Stomach (tissue), 19 donors: ENCODE measurements at places on chromosomes 5 and 9. TPM values are rescaled to one million over a fixed set of nuclear protein-coding genes. Genes with fewer than 3 reads are reported as not detected.

DNA sequence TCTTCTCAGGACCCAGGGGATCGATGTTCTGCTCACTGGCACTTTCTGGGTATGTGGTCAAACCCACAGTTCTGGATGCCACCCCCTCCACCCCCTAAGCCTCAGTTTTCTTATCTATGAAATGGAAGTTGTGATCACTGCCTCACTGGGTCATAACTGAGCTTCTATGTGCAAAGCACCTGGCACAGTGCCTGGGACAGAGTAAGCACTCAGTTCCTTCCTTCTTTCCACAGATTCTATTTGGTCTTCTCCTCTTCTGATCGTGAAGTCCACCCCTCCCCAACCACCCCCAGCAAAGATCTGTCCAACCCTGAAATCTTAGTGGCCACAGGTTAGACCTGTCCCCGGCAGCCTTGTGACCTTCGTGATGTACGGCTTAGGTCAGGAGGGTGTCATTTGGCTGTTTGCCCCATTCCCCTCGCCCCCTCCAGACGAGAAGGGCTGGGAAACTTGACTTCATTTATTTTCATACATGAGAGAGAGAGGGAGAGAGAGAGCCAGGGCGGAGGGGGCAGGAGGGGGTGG is 181.4 kb downstream of the FGF18 start:
- no peak for DNase-seq

DNA sequence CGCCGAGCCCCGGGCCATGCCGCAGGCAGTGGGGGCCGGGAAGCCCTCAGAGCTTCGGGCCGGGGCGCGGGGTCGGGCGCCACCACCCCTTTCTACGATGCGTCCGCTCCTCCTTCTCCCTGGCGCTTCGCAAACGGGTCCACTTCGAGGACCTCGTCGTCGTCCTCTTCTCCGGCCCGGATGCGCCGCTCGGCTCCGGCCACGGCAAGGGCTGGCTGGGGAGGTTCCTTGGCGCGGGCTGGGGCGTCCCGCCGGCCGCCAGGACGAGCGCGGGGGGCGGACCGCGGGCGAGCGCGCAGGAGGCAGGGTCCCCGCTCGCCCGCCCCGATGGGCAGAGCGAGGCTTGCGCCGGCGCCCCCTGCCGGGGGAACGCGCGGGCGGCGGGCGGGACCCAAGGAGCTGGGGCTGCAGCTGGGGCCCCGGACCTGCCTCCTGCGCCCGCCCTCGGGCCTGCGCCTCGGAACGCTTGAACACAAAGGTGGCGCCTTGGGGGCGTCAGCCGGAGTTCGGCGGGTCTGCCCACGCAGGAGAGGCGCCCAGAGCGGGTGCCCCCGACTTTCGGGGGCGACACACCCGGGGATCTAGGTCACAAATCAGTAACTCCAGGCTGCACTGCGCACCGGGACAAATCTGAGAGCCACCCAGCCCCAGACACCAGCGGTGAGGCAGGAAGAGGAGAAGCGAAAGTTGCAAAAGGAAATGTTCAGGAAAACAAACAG is at the start of gene ROR2:
Gene ROR2, minus strand, starts transcription at position 283 of the 719 bp plus-strand sequence.
- DNase-seq: peak; percentile 84

- no peak for DNase-seq
These were observed 133.7 kb upstream of the ASTN2 start for GRCh38 chr9:117548556-117548955.

DNA sequence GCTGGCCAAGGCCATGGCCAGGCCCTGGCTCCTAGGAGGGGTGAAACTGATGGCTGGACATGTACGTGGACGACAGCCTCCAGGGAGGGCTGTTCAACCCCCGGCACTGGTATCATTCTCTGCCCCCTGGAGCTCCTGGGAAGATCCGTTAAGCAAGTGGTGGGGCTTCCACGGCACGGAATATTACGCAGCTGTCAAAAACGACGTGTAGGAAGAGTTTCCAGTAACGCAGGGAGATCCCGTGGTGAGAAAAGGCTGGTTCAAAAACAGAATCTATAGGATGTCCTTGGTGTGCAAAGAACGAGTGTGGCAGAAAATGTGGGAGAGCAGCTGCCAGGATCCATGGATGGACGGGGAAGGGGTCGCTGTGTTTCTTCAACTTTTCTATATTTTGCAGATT is 36.3 kb upstream of the TMEM250 start:
- DNase-seq: no peak

GRCh38 chr5:44233691-44234090 is 155.5 kb downstream of the FGF10 start:
- no peak for DNase-seq

TAF11L14 gene
- polyA plus RNA-seq: not detected

GRCh38 chr9:98886691-98887229 is 56.9 kb upstream of the COL15A1 start:
- no peak for DNase-seq

TMC1 gene
- polyA plus RNA-seq: not detected

DNA sequence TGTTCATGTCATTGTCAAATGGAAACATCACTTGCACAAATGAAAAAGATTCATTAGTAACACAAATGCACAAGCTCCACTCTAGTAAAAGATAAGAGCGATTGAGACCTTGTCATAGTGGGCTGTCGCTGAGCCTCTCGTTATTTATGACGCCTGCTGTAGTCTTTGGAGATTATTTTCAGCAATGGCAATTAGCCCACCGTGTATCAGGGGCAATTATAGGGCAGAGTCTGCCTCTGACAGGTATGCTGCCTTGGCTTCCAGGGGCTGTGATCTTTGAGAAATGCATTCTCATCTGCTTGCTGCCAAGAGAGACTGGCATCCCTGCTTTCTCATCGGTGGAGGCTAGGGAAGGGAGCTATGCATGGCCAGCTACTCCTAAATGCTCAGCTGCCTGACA is 426.8 kb upstream of the CLINT1 start:
- no peak for DNase-seq

DNA sequence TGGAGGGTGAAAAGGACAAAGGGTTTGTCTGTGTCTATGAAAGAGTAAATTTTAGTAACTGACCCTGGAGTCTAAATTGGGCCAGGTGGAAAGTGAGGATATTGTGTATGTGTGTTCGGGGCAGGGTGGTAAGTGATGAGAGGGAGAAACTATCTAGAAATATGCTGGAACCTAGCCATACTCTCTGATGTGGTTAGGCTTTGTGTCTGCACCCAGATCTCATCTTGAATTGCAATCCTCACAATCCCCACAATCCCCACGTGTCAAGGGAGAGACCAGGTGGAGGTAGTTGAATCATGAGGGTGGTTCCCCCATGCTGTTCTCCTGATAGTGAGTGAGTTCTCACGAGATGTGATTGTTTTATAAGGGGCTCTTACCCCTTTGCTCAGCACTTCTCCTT is 60.6 kb downstream of the COMMD10 start:
- DNase-seq: no peak

IL3 gene
- not detected for polyA plus RNA-seq

DNA sequence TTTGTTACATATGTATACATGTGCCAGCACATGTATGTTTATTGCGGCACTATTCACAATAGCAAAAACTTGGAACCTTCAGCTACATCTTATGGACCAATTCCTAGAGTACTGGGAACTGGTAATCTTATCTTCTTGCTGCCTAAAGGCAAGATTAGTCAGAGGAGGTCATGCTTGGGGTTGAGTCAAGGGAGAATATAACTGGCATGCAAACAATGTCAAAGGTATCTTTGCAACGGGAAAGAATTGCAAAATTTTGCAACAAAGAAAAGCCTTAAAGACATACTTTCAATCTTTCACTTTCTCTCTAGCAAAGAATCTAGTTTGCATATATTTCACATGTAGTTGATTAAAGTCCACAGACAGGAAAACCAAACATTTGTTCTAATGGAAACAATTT is 145.2 kb downstream of the EDIL3 start:
- DNase-seq: no peak

ACTBL2 gene
- 0.19 TPM for polyA plus RNA-seq

SMIM15 gene
- 34.6 TPM for polyA plus RNA-seq

DNA sequence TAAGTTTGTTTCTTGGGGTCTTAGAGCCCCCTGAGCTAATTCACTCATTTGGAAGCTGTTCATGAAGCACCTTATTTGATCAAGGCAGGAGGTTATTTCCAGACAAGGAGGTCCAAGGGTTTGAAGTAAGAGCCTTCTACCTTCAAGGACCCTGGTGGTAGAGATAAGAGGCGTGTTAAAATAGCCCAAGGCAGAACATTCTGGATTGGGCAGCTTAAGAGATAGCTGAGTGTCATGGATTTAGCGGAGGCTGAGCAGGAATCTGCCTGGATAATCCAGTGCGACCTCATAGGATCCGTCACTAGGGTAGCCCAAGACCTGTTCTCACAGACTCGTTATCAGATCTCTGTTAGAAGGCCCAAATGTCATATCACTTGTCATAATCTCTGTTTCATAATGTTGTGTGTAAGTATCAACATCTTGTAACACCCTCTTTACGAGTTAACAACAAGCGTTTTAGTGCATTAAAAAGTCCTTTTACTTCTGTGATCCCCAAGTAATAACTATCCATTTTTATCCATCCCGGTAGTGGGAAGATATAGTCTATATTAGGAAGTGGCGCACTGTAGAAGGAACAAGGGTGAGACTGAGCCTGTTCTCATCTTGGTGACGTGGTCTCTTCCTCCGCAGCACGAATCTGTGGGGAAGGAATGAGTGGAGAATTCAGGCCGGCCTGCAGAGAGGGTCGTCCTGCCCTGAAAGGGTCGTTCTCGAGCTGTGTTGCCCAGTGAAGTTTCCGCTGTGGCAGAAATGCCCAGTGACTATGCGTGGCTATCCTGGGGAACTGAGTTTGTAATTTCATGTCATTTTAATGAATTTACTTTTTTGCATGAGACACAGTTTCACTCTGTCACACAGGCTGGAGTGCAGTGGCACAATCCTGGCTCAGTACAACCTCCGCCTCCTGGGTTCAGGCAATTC is 28.8 kb downstream of the SLC25A25 start:
- DNase-seq: no peak

DNA sequence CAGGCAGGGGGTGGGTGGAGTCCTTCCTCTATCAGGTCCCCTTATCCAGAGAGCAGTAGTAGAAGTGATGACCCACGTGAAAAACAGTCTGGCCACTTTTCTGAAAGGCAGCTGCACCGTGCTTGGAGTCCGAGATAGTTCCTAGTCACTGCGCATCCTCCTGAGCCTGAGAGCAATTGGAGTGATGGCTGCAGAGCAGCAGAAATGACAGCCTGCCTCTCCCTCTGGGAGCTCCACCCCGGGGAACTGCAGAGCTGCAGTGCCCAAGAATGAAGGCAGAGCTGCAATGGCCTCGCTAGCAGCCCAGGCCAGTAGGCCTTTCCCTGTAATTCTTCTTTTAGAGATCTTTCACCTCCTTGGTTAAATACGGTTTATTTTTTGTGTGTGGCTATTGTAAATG is 82.6 kb downstream of the CETN3 start:
- no peak for DNase-seq

GRCh38 chr9:37444890-37445289 is 20.4 kb downstream of the ZBTB5 start:
- no peak for DNase-seq

GRCh38 chr9:98900244-98900643 is 43.5 kb upstream of the COL15A1 start:
- DNase-seq: no peak

DNA sequence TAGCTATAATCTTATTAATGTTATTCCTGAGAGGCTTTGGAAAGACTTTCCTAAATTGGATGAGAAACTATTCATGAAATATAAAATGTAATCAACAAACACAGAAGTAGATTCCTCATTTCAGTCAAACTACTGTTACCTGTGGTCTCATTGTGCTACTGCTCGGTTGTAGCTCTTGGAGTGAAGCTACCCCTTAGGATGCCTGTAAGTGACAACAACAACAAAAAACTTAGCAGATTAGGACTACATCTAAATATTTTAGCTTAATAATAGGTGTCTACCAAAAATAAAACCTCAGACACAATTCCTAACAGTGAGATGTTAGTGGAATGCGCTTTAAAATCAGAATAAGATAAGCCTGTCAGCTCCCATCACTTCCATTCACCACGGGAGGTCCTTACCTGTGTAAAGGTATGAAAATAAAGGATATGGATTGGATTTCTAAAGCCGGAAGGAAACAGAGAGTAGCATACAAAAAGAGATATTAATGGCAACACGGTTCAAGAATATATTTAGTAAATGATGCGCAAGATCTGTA is 369.2 kb downstream of the OSTF1 start:
- no peak for DNase-seq

LPAR1 gene
- polyA plus RNA-seq: 7.4 TPM

DNA sequence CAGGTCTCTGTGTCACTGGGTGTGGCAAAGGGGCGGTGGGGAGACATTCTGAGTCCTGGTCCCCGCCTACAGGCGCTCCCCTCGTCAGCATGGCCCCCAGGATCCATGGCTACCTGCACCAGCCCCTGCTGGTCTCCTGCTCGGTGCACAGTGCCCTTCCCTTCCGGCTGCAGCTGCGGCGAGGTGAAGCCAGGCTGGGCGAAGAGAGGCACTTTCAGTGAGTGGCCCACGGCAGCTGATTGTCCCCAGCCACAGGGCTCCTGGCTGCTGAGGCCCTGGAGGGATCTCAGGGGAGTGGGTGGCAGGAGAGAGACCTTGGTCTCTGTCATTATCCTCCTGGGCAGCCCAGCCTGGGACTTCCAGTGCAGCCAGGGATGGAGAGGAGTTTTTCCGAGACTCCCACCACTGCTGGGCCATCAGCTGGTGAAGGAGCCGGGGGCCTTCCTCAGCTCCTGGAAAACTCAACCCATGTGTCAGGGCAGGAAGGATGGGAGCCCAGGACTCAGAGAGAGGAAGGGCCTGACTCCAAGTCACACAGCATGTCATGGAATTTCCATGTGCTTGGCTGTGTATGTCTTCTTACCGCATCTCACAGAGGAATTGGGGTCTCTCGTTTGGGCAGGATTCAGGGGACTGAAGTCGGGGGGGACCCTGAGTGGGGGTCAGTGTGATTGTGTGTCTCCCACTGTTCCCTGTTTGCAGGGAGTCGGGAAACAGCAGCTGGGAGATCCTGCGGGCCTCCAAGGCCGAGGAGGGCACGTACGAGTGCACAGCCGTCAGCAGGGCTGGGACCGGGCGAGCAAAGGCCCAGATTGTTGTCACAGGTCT is 37.4 kb downstream of the HMCN2 start:
- no peak for DNase-seq

GRCh38 chr5:159469496-159470372 is 139.4 kb upstream of the IL12B start:
- DNase-seq: no peak

GMCL2 gene
- polyA plus RNA-seq: not detected

IL17B gene
- 5.6 TPM for polyA plus RNA-seq

PKD2L2 gene
- not detected for polyA plus RNA-seq

PIP5KL1 gene
- polyA plus RNA-seq: 3.3 TPM

DNA sequence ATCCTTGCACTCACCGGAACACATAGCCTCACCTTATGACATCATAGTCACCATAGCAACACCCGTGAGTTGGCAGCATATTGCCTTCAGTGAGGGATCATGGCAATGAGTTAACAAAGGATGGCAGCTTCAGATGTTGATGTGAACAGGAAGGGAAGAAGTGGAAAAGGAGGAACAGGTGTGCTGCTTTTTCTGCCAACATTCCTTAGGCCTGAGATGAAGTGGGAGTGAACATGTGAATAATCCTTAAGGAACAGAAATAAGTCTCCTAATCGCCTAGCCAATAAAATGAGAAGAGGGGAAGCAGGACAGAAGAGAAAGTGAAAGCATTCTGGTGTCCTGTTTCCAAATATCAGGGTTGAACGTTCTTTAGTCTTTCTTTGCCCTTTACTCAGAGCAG is 360.0 kb downstream of the BRINP1 start:
- DNase-seq: peak; percentile 17
